Dermis blood vessel endothelial cell (primary cell): ENCODE measurements at places on chromosomes 11 and 22.
A peak's percentile ranks its signal among the peaks of the same experiment; 100 is the strongest.

DNA sequence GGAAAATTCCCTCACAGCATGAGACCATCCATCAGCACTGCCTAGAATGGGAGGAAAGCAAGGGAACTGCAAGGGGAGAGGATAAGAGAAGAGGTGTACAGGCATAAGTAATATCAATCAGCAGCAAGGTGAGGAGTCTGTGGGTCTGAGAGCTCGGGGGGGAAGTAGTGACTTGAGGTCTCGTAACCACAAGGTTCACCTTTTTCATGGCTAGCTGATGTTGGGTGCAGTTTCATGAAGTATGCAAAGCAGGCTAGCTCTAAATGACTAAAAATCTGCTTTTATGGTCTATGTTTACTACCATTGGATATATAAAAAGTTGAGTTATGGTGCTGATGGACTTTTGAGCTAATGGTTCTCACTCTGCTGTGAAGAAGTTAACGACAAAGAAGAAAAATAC is 35.8 kb downstream of the OR4C6 start:
- DNase-seq: no peak

DNA sequence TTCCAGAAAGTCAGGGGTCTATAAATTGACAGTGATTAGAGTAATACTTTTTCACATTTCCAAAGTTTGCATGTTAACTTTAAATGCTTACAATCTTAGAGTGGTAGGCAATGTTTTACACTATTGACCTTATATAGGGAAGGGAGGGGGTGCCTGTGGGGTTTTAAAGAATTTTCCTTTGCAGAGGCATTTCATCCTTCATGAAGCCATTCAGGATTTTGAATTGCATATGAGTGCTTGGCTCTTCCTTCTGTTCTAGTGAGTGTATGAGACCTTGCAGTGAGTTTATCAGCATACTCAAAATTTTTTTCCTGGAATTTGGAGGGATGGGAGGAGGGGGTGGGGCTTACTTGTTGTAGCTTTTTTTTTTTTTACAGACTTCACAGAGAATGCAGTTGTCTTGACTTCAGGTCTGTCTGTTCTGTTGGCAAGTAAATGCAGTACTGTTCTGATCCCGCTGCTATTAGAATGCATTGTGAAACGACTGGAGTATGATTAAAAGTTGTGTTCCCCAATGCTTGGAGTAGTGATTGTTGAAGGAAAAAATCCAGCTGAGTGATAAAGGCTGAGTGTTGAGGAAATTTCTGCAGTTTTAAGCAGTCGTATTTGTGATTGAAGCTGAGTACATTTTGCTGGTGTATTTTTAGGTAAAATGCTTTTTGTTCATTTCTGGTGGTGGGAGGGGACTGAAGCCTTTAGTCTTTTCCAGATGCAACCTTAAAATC is 5.3 kb downstream of the MALAT1 start:
- DNase-seq: peak; percentile 54

DNA sequence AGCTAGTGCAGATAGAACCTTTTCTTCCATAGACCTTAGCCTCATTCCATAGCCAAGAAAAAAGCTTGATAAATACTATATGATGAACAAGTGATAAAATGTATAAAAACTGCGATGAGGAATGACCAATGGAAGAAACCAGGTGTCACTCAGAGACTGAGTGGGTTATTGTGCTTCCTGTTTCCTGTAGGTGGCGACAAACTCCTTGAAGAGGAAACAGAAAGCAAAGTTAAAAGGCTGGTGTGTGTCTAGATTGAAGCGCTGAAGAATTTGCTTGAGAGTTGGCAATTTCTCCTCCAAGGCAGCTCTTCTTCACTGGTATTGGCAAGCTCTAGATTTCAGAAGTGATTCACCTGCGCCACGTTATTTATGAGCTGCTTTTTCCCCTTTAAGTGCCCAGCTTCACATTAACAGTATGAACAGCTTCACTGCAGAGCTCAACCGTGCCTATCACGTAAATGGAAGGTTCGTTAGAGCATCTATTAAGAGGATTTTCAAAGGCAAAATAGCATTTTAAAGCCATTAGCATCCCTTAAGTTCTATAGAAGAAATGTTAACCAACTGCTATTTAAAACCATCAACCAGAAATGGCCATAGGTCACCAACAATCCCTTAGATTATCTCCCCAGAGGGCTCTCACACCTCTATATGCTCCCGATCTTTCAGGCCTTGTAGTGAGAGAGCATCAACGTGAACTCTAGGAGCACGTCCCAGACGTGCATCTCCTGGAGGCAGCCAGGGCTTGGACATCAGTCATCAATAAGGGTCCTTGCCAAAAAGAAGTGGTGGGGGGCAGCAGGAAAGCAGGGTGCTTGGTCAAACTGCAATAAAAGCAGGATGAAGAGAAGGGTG is 179.4 kb downstream of the CADM1 start:
- peak; percentile 48 for DNase-seq

DNA sequence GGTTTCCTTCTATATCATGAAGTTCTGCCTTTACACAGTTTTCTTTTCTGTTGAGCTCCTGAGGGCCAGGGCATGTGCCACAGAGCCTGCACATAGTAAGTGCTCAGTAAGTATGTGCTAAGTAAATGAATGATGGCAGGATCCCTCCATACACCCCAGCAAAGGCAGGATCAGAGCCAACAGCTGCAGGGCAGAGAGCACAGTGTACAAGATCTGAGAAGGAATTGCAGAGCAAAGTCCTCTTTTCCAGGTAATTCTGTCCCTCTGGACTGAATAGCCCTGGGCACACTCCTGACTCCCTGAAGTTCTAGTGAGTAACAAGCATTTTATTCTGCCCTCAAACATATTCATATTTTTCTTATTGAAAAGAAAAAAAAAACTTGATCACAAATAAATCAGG is 117.7 kb downstream of the GALNT18 start:
- no peak for DNase-seq

DNA sequence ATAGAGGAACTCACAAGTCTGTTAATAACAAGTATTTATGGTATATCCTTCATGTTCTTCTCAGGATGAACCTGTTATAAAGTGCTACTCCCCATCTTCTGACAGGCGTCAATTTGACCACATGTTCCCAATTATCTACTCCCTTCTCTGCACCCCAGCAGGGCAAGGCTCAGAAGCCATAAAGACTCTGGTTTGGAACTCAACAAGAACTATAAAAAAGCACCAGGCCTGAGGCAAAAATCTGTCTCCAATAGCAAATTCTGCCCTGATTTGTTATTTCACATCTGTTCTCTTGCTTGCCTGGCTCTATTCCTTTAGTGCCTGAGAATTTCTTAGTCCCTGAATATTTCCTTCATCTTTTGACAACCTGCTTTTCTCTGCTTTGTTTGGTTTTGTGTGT is 618.2 kb upstream of the KIRREL3 start:
- DNase-seq: no peak

DNA sequence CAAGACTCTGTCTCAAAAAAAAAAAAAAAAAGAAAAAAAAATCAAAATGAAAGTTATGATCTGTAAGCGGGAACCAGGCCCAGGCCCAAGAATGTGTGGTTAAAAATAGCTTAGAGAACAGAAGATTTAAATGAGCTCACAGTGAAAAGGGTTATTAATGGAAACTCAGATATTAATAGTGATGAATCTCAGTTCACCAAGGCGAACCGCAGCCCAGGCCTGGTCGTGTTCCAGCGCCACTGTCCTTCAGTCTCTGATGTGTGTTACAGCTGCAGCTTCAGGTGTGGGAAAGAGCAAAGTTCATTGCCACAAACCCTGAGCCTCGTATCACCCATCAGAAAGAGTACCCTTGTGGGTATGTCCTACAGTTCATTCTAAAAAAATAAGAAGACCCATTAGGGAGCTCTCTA is 107.1 kb downstream of the GAB2 start:
- no peak for DNase-seq

DNA sequence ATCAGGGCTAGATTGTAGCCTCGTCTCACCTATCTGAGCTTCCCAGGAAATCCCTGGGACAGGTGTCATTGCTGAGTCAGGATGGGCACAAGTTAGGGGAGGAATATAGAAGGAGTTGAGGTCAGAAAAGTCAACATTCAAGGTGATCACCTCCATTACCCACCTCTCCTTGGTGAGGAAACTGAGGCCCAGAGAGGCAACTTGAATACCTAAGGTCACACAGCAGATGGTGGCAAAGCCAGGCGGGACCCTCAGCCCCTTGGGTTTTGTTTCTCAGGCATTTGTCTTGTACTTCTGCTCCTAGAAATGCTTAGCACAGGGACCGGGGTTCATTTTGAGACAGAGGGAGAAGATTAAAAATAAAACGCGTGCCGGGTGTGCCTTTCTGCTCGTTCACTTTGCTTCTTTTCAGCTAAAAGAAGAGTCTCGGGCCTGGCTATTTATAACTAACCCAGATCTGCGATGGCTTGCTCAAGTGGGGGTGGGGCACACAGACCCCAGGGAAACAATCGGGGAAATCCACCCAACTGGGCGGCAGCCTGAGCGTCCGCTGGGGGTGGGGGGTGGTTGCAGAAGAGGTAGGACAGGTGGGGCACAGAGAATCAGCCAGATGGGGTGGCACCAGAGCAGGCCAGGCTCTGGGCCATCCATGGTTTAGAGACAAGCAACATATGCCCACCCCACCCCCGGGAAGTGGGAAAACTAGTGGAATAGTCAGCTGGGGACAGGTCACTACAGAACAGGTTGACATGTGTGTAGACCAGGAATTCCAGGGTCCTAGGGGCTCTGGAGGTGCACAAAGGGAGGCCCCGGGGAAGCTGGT is 3.9 kb upstream of the GNAZ start:
- DNase-seq: no peak

DNA sequence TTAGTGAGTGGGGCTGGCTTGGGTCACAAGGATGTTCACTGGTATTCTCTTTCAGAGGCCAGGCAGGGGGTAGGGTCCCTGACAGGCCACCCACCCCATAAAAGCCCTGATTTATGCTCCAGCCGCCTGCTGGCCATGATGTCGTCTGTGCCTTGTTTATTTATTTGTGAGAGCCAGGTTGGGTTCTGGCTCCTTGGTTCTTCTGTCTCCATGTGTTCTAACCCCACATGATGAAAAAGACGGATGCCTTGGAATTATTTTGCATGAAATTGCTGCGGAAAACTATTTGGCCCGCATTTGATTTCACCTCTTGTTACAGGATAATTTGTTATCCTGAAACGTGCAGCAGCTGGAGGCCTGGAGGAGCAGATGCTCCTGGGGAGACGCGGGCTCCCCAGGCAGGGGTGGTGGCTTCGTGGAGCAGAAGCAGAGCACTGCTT is 46.3 kb upstream of the WNT11 start:
- DNase-seq: no peak

DNA sequence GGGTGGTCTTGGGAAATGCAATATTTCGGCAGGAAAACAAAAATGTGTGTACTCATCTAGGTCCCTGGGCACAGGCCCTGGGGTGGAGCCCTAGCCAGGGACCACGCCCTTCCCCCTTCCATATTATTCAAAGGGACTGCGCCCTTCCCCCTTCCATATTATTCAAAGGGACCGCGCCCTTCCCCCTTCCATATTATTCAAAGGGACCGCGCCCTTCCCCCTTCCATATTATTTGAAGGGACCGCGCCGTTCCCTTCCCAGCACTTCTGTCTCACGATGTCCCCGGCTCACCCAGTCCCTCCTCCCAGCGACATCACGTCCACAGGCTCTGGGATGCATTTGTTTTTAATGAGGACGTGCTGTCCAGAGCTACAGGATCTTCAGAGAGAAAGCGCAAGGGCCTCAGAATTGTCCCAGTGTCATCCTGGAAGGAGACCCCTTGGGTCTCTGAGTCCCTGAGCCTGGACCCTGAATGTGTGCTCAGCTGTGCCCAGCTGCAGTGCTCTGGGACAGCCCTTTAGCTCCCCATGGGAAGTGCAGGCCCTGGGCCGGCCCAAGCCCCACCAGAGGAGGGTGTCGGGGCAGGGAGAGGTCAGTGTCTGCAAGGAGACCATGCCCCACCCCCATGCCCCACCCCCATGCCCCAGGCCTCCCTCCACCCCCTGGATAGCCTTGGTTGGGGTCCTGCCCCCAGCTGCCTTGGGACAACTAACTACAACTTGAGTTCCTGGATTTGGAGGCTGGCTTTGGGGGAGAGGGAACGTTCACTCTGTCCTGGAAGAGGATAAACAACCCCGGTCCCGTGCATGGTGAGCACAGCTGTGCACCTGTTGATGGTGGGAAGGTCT is 810.0 kb downstream of the BRD1 start:
- DNase-seq: no peak

DNA sequence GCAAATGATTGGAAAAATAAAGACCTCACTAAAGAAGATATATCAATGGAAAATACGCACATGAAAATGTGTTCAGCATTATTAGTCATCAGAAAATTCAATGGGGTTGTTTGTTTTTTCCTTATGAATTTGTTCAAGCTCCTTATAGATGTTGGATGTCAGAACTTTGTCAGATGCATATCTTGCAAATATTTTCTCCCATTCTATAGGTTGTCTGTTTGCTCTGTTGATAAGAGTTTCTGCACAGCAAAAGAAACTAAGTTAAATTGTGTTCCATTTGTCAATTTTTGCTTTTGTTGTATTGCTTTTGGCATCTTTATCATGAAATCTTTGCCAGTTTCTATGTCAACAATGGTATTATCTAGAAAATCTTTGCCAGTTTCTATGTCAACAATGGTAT is 633.9 kb upstream of the CHORDC1 start:
- no peak for DNase-seq

- DNase-seq: no peak
Measured at GRCh38 chr11:45089251-45089650, 57.2 kb upstream of the PRDM11 start.

DNA sequence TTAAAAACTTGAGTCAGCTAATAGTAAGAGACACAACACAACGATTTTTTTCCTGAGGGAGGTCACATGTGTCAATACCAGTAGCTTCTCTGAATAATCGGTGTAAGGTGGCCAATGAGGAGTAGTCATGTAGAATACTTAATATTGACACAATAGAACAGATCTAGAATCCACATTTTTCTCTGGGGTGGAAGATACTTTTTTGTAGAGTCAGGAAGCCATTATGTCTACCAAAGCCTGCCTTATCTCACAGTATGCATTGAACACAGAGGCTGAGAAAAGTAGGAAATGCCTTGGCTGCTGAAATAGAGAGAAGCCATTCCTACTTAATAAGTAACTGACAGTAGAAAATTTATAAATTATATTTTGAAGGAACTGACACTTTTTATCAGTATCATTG is 725.0 kb downstream of the METTL15 start:
- peak; percentile 54 for DNase-seq

DNA sequence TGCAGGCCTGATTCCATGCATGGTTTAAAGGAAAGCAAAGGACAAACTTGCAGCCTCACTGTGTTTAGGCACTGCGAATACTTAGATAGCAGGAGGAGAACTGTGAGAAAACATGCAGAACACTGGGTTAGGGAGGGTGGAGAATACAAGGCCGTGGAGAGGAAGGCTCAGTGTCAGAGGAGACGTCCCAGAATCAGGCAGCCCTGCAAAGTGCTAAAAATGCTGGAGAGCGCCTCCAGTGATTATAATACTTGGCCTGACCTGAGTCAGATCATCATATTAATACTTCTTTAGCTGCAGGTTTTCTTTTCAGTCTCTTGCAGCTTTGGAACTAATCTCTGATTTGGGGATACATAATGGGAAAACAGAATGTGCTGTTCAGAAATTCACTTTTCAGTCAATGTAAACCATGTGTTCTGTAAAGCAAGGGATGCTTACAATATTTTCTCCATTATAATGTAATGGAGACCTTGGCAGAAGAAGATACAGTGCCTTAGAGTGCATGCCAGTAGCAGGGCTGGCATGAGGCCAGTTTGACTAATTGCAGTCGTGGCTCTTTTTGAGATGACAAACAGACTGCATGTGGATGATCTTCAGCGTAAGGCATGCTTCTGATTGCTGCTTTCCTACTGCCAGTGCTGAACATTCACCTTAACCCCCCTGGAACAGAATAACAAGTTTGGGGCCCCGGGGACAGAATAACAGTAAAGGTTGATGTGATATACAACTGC is 16.8 kb downstream of the EXT2 start:
- DNase-seq: peak; percentile 48

GRCh38 chr11:59365232-59366018 is 6.7 kb downstream of the OR5AN1 start:
- no peak for DNase-seq

GRCh38 chr11:101126551-101127196 is 2.9 kb downstream of the PGR start:
- peak; percentile 13 for DNase-seq
